ENCODE measurements at places on chromosomes 5 and 9.

GRCh38 chr9:114002271-114002985 lies 75.7 kb downstream of the AMBP start:
- no peak for DNase-seq

GRCh38 chr5:75509956-75510355 lies 1.5 kb downstream of the CERT1 start:
- DNase-seq, result no peak

DNA sequence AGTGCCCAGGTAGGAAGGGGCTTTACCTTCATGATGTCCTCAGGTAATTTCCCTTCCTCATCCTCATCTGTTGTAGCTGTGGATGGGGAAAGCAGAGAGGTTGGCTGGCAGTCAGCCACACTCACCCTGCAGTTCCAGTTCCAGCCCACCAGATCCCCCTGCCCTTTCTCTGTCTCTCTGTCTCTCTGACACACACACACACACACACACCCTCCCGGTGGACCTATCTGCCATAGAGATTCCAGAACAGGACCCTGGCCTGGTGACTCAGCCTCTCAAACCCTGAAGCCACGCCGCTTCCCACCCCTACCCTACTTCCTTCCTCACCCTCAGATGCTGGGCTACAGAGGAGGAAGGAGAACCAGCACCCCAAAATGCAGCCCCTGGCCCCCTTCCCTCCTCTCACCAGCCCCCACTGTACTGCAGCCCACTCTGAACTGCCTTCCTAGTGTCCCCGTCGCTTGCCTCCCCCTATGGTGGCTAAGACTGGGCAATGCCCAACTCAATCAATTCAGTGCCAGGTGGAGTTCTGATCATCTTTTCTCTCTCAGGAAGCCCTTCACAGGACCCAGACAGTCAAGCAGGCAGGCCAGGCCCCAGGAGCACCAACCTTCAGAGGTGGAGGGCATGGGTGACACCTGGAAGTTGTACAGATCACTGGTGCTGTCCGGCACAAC lies 4.8 kb downstream of the IRF1 start:
- no peak for DNase-seq

DNA sequence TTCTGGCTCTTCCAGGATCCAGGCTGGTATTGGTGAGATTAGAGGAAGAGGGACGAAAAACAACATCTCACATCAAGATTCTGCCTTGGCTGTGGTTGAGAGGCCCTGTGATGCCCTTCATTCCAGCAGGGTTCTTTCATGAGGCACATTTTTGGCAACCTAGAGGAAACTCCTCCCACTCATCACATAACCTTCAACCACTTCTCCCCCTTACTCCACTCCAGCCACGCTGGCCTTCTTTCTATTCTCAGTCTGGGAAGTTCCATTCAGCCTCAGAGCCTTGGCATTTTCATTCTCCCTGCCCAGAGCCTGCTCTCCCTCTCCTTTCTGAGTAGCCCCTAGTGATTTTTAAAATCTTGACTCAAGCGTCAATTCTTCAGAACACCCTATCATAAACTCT lies 337.5 kb downstream of the ZSWIM6 start:
- DNase-seq, result no peak

- no peak for DNase-seq
Measured at GRCh38 chr9:71743217-71743705, 25.1 kb downstream of the CEMIP2 start.

DNA sequence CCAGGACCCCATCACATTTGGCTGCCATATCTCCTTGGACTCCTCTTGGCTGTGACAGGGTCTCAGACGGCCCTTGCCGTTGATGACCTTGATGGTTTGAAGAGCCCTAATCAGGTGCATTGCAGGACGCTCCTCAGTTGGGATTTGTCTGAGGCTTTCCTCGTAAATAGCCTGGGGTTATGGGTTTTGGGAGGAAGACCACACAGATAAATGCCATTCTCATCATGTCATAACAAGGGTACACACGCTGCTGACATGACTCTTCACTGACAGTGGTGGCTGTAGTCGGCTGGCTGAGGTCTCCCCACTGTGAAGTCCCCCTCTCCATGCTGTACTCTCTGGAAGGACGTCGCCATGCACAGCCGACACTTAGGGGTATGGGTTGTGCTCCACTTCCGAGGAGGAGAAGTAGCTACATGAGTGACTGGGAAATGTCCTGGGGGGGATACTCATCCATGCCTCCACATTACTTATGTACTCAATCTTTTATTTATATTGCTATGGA lies 42.9 kb upstream of the SPTLC1 start:
- no peak for DNase-seq

- DNase-seq, result no peak
Measured at GRCh38 chr5:94705427-94705826, 87.0 kb downstream of the SLF1 start.

DNA sequence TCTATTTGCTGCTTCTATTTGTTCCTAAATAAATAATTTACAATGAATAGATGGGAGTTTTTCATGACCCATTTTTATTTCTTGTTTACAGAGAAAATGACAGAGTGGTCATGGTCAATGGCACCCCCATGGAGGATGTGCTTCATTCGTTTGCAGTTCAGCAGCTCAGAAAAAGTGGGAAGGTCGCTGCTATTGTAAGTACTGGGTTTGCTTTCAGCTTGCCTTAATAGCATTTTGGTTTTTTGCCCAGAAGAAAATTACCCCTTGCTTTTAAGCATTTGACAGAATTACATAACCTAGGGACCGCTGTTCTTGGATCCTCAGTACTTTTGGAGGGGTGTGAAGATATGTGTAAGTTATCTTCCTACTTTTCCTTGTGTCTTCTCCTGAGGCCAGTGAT lies 44.1 kb downstream of the TJP2 start:
- DNase-seq, result no peak

- no peak for DNase-seq
Measured at GRCh38 chr9:100498592-100498991, 25.6 kb downstream of the TMEFF1 start.

GRCh38 chr9:108582726-108583125 lies 273.1 kb downstream of the ACTL7B start:
- DNase-seq, result no peak

- DNase-seq, result no peak
Measured at GRCh38 chr5:20105915-20106314, 117.9 kb upstream of the CDH18 start.

DNA sequence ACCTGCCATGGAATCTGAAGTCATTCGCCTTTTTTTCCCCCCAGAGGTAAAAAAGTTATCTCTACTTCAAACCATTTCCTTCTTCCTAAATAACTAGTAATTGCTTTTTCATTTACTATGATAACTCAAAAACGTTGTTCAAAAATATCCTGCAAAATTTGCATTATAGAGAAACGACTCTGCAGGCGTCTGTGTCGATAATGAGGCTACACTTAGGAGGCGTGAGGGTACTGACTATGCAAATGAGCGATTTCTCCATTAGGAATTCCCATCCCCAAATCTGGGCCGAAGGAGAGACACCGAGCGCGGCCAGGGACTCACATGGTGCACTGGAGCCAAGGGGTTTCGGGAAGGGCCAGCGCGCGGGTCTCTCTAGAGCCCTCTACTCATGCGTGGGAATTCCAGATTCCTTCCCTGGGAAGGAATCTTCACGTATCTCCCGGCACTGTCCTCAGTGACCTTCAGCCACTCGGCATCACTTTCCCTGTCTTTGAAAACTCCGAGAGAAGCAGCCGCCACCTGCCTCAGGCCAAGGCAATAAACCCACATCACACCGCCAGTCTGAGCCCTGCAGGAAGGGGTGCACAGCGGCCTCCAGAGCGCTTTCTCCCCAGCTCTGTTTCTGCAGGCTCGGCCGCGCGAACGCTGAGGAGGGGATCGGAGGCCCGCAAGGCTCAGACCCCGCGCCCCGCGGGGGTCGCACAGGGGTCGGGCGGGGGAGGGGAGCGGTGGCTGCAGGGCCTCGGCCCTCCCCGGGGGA lies 718 bp upstream of the DENND4C start:
- peak; percentile 66 for DNase-seq

GRCh38 chr5:127924606-127925005 lies 159.0 kb upstream of the SLC12A2 start:
- DNase-seq, result no peak
